ENCODE measurements at places on chromosomes 6 and 20. TPM values are rescaled to one million over a fixed set of nuclear protein-coding genes. Genes with fewer than 3 reads are reported as not detected.

- DNase-seq, result no peak
Observed at GRCh38 chr6:19691465-19692167, 145.6 kb upstream of the ID4 start.

- DNase-seq, result no peak
Observed at GRCh38 chr20:58634521-58635278, 16.4 kb upstream of the STX16 start.

GRCh38 chr6:150250826-150251225 lies 108.0 kb downstream of the PPP1R14C start:
- no peak for DNase-seq

DNA sequence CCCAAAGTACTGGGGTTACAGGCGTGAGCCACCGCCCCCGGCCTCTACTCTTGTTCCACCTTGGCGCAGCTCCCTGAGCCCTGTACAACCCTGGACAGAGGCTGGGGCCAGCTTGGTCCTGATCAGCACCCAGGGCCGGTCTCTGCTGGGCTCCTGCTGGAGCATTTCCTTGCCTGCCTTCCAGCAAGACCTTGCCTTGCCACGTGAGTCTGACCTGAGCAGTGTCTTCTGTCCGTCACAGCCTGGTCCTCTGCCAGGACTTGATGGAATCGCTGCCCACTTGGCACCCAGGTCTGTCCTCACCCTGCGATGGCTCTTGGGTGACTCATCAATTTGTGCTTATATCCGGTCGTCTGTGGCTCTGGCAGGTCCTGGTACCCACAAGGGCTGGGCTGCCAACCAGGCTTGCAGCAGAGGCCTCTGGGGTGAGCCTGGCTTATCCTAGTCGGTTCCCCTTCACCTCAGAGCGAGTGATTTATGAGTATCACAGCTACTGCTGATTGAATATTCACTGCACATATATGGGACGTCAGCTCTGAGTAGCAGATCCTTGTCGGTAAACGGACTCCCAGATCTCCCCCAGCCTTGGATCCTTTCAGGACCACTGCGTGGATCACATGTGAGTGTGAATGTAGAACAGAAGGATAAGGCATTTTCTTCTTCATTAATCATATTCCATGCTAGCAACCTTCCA lies 10.1 kb upstream of the SULF2 start:
- no peak for DNase-seq

DNA sequence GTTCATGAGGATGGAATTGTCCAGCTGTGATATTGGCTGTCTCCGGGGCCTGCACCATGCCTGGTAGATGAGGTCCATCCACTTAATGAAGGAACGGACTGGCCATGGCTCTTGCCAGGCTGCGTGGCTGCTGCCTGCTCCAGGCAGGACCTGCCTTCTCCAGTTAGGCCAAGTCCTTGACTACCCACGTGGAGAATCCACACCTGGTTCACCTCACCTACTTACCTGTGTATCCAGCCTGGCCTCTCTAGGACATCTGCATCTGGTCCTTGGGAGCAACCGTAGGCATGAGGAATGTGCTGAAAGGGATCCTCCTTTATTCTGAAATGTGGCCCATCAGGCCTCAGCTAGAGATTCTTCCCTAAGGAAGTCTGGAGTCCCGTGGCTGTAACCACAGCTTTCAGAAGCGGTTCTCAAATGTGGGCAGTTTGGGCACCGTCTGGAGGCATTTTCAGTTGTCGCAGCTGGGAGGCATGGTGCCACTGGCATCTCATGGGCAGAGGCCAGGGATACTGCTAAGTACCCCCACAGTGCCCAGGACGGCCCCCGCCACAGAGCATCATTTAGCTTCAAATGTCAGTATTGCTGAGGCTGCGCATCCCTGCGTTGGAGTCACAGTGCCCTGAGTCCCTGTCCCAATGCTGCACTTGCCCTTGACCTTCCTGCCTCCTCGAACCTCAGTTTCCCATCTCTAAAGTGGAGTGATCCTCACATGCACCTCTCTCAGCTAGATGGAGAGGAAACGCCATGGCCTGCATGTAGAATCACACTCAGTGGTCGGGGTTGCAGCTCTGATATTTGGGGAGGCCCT lies 67.5 kb downstream of the PHACTR3 start:
- no peak for DNase-seq

- no peak for DNase-seq
Observed at GRCh38 chr6:142386657-142387056, 84.8 kb downstream of the ADGRG6 start.

- DNase-seq, result no peak
Observed at GRCh38 chr6:161169696-161170095, 104.2 kb downstream of the AGPAT4 start.

DNA sequence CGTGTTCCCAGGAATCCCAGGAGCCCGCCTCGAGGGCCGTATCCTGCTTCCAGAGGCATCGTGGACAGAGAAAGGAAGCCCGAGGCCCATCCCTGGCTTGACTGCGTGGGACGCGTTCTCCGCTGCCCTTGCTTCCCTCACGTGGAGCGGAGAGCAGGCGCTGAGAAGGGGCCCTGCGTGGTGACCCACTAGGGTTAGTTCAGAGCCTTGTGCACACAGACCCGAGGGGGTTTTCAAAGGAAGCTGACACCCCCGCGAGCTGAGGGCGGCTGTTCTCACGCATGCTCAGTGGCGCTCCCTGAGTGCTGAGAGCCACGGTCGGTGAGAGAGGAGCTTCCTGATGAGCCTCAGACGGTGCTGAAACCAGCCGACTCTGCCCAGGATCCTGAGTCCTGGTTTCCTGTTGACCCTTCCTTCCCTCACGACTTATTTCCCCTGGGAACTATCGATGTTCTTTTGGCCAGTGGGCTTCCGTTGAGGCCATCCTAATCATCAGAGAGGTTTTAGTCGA lies 28.9 kb upstream of the CCR6 start:
- peak; percentile 94 for DNase-seq

GRCh38 chr6:103027271-103027931 lies 1633.9 kb downstream of the GRIK2 start:
- DNase-seq, result no peak

DNA sequence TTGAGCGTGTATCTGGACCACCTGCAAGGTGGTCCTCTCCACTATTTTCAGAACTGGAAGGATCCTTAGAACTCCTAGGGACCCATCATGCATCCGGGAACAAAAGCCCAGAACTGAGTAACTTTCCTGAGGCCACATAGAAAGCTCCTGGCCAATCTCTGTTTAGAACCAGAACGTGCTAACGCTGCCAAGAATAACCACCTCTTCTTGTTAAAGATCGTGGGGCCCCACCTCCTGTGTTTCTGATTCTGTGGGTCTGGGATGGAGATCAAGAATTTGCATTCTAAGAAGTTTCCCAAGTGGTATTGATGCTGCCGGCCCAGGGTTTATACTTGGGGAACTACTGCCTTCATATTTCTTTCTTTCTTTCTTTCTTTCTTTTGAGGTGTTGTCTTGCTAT lies 13.3 kb downstream of the CD40 start:
- DNase-seq, result no peak

DNA sequence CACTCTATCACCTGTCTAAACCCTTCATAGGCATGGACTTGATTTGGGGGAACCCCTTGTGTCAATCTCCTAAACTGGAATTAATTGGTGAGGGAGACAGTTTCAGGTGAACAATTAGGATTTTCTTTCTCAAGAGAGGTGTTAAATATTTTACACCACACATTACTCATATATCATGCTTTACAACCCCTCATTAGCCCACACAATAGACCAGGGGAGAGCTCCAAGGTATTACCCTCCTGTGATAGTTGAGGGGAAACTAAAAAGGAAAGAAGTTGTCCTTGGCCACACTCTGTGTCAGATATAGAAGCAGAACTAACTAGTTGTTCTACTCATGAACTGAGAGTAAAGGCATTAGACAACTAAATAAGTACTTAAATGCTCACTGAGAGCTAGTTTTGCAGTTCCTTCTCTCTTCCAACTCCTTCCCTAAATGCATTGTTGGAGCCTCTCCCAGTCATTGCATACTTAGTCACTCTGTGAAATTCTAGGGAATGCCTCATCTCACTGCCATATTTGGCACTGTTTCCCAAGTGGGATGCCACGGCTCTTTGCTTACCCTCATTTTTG lies 183.7 kb upstream of the CEP162 start:
- no peak for DNase-seq

DNA sequence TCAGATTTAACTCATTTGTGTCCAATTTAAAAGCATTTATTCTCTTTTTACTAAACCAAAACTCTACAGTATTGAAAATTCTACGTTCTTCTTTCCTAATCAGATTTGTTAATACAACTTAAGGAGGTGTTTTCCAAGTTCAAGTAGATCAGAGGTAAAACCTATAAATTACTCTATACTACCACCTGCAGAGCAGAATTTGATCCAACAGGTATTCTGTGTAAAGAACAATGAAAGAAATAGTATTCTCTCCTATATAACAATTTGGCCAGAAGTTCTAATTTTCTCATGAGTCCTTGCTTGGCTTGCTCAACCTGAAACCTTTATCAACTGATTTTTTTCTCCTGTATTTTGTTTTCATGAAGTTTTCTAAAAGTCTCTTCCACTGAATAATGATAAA lies 28.5 kb upstream of the DST start:
- no peak for DNase-seq

DNA sequence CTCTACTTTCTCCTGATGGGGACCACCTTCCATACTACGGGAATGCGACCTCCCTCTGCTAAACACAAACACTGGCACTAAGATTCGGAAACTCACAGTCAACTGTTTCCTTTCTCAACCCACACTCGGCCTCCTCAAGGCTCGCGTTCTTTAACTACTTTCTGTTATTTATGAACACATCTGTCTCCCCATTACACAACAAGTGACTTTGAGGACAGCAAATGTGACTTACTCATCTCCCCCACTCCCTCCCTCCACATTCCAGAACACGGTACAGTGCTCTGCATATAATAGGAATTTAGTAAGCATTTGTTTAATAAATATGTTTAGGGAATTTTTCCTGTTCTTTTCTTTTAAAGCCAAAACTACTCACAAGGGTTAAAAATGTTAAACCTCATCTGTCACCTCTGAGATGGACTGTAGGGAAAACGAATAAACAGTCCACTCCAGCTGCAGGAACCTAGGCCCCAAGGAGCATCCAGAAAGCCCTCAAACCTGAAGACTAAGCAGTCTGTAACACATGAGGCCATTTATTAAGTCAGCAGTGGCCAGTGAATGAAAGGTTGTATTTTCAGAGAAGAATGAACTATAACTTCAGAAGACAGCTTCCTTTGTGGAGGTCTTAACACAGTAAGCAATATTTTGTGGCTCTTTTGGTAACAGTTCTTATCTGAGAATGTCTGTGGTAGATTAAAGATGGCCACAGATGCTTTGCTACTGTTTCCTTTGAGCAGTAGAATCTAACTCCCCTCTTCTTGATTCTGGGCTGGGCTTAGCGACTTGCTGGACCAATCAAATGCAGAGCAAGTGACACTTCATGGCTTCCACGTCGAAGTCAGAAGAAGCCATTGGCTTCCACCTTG lies 209.6 kb upstream of the DTNBP1 start:
- no peak for DNase-seq

Gene PRIM2
- 17.4 TPM for total RNA-seq

Gene SNRNP48
- 14.5 TPM for total RNA-seq

Gene LTV1
- total RNA-seq, result 13.5 TPM

Gene PRPH2
- total RNA-seq, result 0.59 TPM

Gene MAN1A1
- 115 TPM for total RNA-seq

Gene STXBP5
- 27.6 TPM for total RNA-seq

Gene TGIF2
- total RNA-seq, result 34.9 TPM

All from spleen (tissue), 13 donors.